Mucosa of gallbladder (tissue), 1 donor: ENCODE measurements at places on chromosomes 1 and 21. TPM values are rescaled to one million over a fixed set of nuclear protein-coding genes. Genes with fewer than 3 reads are reported as not detected.

The HLX gene
- total RNA-seq, result 9.8 TPM

The AMY1C gene
- total RNA-seq, result not detected

The CCT3 gene
- 202 TPM for total RNA-seq

The LCE2A gene
- total RNA-seq, result not detected

The S100A5 gene
- total RNA-seq, result not detected

- no peak for DNase-seq
These were observed 28.6 kb downstream of the ADGRB2 start for GRCh38 chr1:31735571-31735970.

- no peak for DNase-seq
These were observed 588.3 kb upstream of the USP24 start for GRCh38 chr1:55803429-55803828.

DNA sequence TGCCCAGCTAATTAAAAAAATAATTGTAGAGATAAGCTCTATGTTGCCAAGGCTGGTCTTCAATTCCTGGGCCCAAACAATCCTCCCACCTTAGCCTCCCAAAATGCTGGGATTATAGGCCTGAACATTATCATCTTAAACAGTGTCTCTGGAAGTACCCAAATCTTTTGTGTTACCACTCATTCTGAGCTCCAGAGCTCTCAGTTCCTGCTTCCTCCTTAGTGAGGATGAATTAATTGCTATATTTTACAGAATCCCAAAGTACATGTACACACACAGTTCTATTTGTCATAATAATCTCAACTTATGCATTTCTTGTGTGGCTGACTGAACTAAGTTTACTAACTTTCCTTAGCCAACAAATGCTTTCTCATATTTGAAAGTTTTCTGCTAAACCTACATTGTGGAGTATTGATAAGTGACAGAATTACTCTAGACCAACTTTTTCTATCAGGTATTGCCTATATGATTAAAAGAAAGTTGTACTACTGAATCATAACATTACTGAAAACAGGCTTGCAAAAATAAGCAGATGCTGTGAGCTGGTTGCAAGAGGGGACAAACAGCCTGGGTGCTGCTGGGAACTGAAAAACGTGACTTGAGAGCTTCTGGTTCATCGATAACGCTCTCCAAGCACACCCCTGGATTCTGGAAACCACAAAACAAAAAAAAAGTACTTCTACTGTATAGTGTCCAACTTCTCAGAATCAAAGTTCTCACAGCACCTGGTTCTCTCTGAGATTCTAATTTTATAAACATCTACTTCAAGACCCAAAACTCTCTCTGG lies 15.3 kb downstream of the VAV3 start:
- no peak for DNase-seq

DNA sequence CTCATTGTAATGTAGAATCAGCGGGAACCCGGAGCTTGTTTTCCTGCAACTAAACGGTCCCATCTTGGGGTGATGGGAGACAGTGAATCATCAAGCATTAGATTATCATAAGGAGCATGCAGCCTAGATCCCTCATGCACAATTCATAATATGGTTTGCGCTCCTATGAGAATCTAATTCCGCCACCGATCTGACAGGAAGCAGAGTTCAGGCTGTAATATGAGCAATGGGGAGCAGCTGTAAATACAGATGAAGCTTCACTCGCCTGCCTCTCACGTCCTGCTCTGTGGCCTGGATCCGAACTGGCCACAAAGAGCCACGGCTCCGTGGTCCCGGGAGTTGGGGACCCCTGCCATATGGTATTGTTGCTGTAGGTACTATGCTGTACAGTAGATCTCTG lies 1.6 kb downstream of the IFI44 start:
- DNase-seq, result no peak

GRCh38 chr21:36753556-36753955 lies 54.6 kb downstream of the SIM2 start:
- DNase-seq, result no peak

DNA sequence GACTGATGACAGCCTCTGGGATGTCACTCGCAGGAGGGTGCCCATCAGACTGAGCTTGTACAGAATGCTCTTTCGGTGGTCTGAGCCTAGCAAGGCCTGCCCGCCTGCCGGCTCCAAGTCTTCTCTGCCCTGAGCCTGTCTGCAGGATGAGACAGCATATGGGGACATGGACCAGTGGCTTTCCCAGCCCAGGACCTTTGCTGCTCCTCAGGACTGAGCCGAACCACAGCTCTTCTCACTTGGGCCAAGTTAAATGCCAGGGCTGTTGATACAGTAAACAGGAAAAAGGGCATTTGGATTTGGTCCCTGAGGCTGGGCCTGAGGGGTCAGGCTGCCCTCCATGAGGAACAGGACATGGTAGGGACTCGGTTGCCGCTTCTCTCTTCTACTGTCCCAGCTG lies 64.3 kb upstream of the EPS8L3 start:
- DNase-seq, result no peak
